NCI-H1436 (cell line): ENCODE measurements at places on chromosomes 4 and X.

DNA sequence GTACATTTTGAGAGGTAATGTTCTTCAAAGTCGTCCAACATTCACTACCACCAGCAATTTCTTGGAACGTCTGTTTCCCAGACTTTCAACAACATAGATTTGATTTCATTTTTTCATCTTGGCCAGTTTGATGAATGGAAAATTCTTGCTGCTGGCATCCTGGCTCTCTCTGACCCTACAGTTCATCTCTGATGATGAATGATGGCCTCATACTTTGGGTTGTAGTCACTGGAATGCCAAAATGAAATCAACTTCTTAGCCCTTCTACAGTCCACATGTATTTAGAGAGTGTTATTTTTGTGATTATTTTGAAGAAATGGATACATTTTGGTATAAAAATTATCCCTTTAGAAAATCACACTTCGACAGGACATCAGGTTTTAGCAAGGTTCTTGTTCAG is 8.8 kb downstream of the CHST7 start:
- no peak for DNase-seq

GRCh38 chr4:101066626-101067170 is 280.6 kb downstream of the PPP3CA start:
- DNase-seq, result no peak

GRCh38 chr4:57373991-57374390 is 263.8 kb upstream of the IGFBP7 start:
- DNase-seq, result no peak

DNA sequence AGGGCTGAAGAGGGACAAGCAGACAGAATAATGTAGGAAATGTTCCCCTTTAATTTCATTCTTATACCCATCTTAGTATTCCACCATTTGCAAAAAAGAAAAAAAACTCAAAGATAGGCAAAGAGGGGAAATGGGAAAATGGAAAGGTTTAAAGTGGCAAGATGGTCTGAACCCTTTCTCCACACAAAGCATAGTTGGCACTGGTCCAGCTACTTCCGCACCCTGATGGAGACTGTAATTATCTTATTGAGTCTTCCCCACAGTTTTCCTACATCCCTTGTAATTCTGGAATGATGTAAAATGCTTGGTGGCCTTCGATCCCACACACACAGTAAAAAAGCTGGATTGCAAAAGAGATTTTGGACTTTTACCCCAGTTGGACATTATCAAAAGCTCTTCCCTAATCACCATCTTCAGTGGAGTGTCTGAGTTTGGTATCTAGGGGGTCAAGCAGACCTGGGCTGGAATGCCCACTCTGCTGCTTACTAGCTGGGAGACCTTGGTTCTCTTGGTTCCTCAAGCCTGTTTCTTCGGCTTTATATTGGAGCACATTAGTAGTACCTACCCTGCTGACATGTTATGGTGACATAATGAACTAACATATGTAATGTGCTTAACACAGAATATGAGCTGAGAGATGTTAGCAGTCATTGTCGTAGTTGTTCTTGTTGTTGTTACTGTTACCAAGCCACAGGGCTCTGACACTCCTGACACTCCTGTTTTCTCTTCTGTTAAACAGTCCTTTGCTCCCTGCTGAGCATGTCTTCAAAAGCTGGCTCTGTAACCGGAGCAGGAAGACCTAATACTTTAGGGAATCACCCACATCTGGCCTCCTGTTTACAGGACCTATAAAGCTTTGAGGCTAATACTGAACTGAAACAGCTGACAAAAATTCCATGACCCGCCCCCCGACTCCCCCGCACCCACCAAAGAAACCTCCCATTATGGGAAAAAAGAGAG is 4.7 kb downstream of the SRPX2 start:
- no peak for DNase-seq

DNA sequence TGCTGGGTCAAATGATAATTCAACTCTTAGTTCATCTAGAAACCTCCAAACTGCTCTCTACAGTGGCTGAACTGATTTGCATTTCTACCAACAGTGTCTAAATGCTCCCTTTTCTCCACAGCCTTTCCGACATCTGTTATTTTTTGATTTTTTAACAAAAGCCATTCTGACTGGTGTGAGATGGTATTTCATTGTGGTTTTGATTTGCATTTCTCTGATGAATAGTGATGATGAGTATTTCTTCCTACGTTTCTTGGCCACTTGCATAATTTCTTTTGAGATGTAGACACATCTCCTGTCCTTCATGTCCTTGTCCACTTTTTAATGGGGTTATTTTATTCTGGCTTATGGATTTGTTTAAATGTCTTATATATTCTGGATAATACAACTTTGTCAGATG is 298.2 kb upstream of the ARSJ start:
- DNase-seq, result no peak

- DNase-seq, result no peak
Measured at GRCh38 chr4:93749292-93749761, 79.2 kb upstream of the ATOH1 start.

GRCh38 chrX:82666355-82666754 is 841.7 kb upstream of the POU3F4 start:
- no peak for DNase-seq

DNA sequence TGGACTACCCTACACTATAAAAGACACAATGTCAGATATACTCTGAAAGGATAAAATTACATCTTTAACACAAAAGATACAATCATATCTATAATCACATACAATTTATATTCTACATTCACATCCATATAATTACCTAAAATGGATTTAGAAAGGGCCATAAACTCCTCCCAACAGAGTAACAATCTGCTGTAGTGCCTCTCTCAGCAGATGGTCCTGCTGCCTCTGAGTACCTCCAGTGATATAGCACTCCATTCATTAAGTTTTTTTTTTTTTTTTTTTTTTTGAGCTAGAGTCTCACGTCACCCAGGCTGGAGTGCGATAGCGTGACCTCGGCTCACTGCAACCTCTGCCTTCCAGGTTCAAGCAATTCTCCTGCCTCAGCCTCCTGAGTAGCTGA is 7.4 kb downstream of the ANKRD37 start:
- DNase-seq, result peak; percentile 73

- no peak for DNase-seq
Measured at GRCh38 chr4:37661772-37662171, 24.4 kb downstream of the RELL1 start.

- DNase-seq, result no peak
Measured at GRCh38 chr4:16250661-16251365, 24.5 kb upstream of the TAPT1 start.

GRCh38 chr4:8372506-8372905 is 68.0 kb downstream of the ACOX3 start:
- DNase-seq, result no peak

- no peak for DNase-seq
Measured at GRCh38 chr4:176799653-176800052, 6.9 kb upstream of the VEGFC start.

DNA sequence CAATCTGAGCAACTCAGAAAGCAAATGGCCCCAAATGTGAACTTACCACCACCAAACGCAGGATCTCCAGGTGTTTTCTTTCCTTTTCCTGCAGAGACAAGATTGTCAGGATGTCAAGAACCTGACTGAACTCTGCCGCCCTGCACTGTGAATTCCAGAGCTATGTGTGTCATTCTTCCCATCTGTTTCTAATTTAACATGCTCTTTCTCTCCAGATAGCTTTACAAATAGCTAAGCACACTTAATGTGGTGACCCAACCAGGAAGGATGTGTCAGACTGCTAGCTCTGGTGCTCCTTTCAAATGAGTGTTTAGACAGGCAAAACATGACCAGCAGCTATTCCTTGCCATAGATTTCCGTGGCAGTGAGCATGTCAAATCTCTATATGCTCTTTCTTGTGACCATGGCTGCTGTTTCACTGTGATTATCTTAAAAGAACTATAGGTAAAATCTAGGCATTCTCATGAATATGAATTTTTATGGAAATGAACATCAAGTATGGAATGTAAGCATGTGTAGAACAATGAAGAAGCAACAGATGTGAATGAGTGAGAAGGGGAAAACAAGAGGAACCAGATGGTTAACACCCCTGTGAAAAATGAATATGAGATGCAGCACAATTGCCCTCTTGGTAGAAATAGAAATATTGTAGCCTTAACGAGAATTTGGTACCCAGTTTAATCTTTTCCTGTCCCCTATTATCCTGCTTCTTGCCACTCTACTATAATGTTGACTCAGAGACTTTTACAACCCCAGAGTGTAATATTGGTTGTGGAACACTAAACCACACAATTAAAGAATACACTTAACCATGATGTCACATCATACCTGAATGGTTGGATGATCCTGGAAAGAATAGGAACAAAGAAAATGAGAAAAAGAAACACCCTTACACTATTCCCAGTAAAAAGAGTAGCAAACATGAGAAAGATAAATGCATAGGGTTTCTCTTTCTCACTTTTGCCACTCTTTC is 247.8 kb upstream of the DKK2 start:
- no peak for DNase-seq

GRCh38 chr4:94403751-94404150 is 48.0 kb upstream of the PDLIM5 start:
- DNase-seq, result no peak

DNA sequence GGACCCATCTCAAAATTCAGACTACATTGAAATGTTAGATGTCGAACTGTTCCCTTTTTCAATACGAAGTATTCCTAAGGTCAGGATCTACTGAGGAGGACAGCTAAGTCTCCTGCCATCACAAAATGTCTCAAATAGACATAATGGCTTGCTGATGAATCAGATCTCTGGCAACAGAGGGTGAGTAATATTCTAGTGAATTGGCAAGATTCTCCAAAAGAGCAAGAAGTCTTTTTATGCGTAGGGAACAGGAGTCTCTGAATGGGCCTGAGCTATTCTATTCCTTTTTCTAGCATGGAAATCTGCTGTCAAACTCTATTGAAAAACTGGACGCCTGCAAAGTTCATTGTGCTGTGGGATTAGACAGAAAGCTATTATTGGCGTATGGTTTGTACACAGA is 145.4 kb downstream of the FNIP2 start:
- DNase-seq, result no peak

- no peak for DNase-seq
Measured at GRCh38 chrX:11535156-11535919, 130.4 kb downstream of the ARHGAP6 start.

DNA sequence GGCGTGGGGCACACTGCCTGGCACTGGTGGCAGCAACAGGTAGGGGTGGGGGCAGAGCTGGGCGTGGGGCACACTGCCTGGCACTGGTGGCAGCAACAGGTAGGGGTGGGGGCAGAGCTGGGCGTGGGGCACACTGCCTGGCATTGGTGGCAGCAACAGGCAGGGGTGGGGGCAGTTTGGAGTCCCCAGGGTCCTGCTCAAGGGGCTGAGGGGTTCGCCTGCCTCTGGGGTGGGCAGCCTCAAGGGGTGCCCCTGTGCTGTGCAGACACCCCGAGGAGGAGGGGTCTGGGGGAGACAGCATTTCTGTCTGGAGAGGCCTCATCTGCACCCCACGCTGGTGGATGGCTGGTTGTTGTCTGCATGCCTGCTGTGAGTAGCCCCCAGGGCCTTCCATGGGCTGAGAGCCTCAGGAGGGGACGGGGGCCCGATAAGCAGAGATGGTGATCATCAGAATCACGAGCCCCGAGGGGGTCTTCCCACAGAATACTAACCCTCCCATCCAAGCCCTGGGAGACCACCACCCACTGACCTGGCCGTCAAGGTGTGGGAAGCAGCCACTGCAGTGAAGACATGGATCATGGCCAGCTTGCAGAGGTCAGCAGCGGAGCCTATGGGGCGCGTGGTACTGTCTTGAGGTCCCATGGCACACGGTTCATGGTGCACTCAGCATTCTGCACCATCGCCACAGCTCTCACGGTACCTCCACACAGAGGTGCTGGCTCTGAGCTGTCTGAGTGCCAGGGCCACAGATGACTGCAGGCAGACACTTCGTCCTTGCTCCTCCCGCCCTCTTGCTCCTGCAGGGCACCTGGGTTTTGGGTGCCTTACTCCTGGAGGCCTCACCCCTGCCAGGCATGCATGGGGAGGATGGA is 21.5 kb downstream of the NAT8L start:
- no peak for DNase-seq

DNA sequence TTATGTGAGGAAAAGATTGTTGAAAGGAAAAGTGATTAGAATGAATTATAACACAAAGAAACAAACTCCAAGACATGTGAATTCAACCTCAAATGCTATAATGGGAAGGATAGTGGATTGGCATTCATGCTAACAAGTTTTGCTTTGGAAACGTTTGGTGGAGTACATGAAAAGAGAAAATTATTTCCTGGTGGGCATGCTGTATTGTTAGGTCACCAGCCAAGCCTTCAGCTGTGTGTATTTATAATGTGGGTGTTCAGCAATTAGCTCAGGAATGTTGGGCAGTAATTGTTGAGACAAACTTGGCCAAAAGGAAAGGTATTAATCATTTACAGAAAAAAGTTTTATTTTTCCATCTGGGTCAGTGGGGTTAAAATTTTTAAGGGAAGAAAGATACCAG is 198.9 kb upstream of the ARSJ start:
- DNase-seq, result no peak

DNA sequence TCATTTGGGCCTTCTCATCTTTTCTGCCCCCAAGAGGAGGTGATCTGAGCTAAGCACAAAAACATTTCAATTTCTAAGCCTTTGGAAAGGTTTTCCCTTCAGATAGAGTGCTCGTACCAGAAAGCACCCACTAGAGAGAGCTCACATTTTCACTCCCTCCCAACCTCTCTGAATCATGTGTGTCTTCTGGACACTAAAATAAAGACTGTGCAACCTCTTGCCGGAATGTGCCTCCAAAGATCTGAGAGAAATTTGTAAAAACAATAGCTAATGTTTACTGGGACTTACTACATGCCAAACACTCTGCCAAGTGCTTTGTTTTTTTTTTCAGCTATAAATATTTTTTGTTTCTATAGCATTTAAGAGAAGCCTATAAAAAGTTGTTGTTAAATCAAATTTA is 120.6 kb upstream of the LNX1 start:
- no peak for DNase-seq

- no peak for DNase-seq
Measured at GRCh38 chr4:102036619-102037376, 246.3 kb downstream of the BANK1 start.

DNA sequence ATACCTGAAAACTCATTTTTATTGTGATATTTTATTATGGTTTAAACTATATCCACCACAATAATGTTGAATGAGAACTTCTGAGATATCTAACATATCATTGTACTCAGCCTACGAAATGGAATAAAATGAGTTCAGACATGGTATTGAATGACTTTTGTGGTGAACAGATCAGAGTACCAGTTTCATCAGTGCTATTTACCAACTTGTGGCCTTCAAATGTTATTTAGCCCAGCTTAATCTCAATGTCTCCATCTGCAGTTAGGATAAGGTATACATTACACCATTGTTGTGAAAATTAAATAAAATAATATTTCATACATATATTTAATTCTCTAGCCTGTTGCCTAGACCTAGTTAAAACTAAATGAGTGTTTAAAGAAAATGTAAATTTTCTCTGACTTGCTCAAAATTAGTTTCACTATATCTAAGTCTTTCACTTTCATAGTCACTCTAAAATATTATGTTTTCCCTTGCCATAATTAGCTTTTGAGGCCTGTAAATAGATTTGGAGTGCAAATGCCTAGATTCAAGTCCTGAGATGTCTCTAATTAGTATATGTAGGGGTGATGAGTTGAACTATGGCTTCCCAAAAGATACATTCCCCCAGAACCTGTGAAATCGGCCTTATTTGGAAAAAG is 594.2 kb downstream of the STPG2 start:
- DNase-seq, result no peak

GRCh38 chr4:17173300-17173699 is 274.9 kb upstream of the LDB2 start:
- DNase-seq, result no peak

GRCh38 chr4:37827030-37827685 is 672 bp downstream of the PGM2 start:
- DNase-seq, result no peak
